Astrocyte (in vitro differentiated cells and primary cell): ENCODE measurements at places on chromosomes 11 and 22. TPM values are rescaled to one million over a fixed set of nuclear protein-coding genes. Genes with fewer than 3 reads are reported as not detected.

The TPH1 gene
- 0.24 and 0.32 TPM in 2 replicates for total RNA-seq

The SEC14L3 gene
- total RNA-seq, result not detected in 2 replicates

The UVRAG gene
- total RNA-seq, result 14.5 and 15.3 TPM in 2 replicates

The GGTLC3 gene
- not detected in 2 replicates for total RNA-seq

The SMTNL1 gene
- total RNA-seq, result not detected in 2 replicates

The MS4A4E gene
- total RNA-seq, result not detected in 2 replicates

The TRPC6 gene
- total RNA-seq, result 0.07 and 0.17 TPM in 2 replicates

The DEUP1 gene
- 0.41 and 0.91 TPM in 2 replicates for total RNA-seq

The CYP2D6 gene
- 0.82 and 0.91 TPM in 2 replicates for total RNA-seq

The RIMBP3C gene
- 0.23 and 0.43 TPM in 2 replicates for total RNA-seq

The OR2AG2 gene
- total RNA-seq, result 0.07 and 0.27 TPM in 2 replicates

The OR2D2 gene
- total RNA-seq, result 0.39 TPM in 1 of 2 replicates, not detected in the other

The CNTF gene
- 1.4 and 1.7 TPM in 2 replicates for total RNA-seq

The PKDREJ gene
- total RNA-seq, result not detected in 2 replicates

The MRGPRX4 gene
- not detected in 2 replicates for total RNA-seq

The STK33 gene
- 7.5 and 8.1 TPM in 2 replicates for total RNA-seq

The RIMBP3B gene
- 0.12 and 0.16 TPM in 2 replicates for total RNA-seq

The ASPHD2 gene
- 11.7 and 13.0 TPM in 2 replicates for total RNA-seq

The MOGAT2 gene
- total RNA-seq, result not detected in 2 replicates

The ARHGAP8 gene
- total RNA-seq, result 1.3 and 2.8 TPM in 2 replicates

The MS4A8 gene
- not detected in 2 replicates for total RNA-seq

The CABP4 gene
- total RNA-seq, result not detected in 2 replicates

The OR52I2 gene
- not detected in 2 replicates for total RNA-seq

The KIF18A gene
- 2.5 and 3.8 TPM in 2 replicates for total RNA-seq

The XKR3 gene
- total RNA-seq, result not detected in 2 replicates

The AGBL2 gene
- 1.4 and 2.1 TPM in 2 replicates for total RNA-seq

The SMIM35 gene
- total RNA-seq, result not detected in 2 replicates

The MS4A14 gene
- total RNA-seq, result not detected in 2 replicates

The GP1BB gene
- total RNA-seq, result 0.95 and 2.8 TPM in 2 replicates

The GUCY1A2 gene
- 17.8 and 18.1 TPM in 2 replicates for total RNA-seq

The OR56A4 gene
- total RNA-seq, result not detected in 2 replicates

The RAG2 gene
- not detected in 2 replicates for total RNA-seq

The KDM4E gene
- 0.41 TPM in 1 of 2 replicates, not detected in the other for total RNA-seq

The OR2AT4 gene
- total RNA-seq, result not detected in 2 replicates

The LGR4 gene
- total RNA-seq, result 50.0 and 54.6 TPM in 2 replicates

The GLB1L3 gene
- 0.20 and 0.22 TPM in 2 replicates for total RNA-seq

The ZNRF3 gene
- total RNA-seq, result 5.8 and 5.9 TPM in 2 replicates

The ANKK1 gene
- total RNA-seq, result 0.19 TPM in 1 of 2 replicates, not detected in the other

The FANCF gene
- total RNA-seq, result 7.9 and 10.0 TPM in 2 replicates

The POU2F3 gene
- 0.20 TPM in 1 of 2 replicates, not detected in the other for total RNA-seq

The ANGPTL5 gene
- total RNA-seq, result not detected in 2 replicates
